ENCODE measurements at places on chromosomes 5 and 9.

GRCh38 chr5:122073018-122073417 lies 5.0 kb downstream of the LOX start:
- no peak for DNase-seq

- no peak for DNase-seq
Observed at GRCh38 chr9:6907772-6908381, 150.1 kb downstream of the KDM4C start.

GRCh38 chr9:95116808-95117204 lies 200.7 kb downstream of the FANCC start:
- DNase-seq, result no peak

- DNase-seq, result peak; percentile 65
Observed at GRCh38 chr5:56814963-56815657, at the start of gene MAP3K1. Gene MAP3K1 (plus strand): TSS chr5:56815549. CDS start chr5:56815574, 25 bp downstream.

DNA sequence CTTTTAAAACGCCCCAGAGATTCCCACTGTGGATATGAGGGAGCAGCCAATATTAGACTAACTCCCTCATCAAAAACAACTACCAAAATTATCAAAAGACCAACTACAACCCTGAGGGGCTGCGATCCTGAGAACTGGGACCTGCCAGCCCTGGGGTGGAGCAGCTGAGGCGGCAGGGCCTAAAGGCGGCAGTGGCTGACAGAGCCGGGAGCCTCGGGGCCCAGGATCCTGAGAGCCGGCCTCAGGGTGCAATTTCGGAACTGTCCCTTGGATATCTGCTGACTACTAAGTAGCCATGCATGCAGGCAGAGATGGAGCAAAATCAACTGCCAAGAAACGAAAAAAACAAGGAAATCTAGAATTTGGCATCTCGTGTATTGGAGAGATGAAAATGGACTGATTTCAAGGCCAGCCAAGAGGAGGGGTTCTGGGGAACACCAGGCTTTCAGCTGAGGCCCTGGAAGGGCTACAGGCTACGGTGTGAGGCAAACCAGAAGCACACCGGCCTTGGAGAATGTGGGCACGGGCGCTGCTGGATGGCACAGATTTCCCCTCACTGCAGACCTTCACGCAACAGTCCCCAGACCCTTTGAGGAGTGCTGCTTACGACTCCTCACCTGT lies 63.6 kb upstream of the UBAC1 start:
- DNase-seq, result no peak

GRCh38 chr5:156615901-156616300 lies 234.2 kb upstream of the PPP1R2B start:
- DNase-seq, result no peak

- DNase-seq, result no peak
Observed at GRCh38 chr5:1391691-1392090, 46.8 kb upstream of the CLPTM1L start.

DNA sequence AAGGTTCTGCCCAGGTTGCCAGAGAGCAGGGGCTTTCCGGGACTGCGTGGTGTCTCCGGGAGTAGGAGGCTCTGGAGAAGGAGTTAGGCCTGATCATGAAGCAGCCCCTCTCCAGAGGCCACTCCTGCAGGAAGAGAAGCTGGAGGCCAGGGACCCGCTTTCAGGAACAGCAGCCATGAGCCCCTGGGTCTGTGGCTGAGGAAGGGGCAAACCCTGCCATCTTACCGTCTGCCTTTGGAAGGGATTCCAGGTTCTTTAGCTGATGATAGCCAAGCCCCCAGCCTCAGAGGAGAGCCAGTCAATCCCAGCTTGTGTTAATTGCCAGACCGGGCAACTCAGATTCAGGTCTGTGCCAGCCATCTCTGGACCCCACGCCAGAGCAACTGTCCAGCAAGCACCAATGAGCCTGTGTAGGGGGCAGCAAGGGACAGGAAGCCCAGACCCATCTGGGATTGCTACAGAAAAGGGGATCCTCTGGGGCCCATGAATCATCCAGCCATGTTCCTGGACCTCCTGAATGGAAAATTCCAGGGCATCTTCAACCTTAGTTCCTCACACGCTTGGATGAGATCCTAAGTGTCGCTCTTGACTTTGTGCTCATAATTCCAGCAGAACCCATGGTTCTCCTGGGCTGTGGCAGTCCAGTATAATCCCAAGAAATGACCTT lies 42.7 kb upstream of the MVB12B start:
- DNase-seq, result no peak

GRCh38 chr9:92634712-92635605 lies 35.0 kb downstream of the IPPK start:
- DNase-seq, result peak; percentile 19

DNA sequence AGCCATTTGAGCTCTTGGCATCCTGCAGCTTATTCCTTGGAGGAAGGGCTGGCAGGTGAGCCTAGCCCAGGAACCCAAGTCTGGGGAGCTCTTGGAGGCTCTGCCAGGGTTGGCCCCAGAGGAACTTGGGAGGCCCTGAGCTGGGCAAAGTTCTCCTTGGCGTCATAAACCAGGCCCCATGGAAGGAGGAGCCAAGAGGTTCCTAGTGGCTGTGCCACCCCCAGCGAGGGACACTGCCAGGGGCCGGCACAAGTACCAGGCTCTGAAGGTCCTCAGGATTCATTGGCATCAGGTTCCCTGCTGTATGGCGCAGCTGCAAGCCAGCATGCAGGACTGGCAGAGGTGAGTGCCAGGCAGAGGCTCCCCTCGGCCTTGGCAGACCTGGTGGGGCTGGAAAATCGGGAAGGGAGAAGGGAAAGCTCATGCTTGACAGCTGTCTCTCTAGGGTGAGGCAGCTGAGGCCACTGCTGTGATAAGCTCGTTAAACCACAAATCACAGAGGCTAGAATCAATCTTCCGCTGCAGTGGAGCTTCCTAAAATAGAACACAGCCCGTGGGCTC lies 54.6 kb upstream of the SYNPO start:
- no peak for DNase-seq

- DNase-seq, result no peak
Observed at GRCh38 chr5:135814316-135814715, 20.1 kb upstream of the SLC25A48 start.

GRCh38 chr5:59782856-59783255 lies 110.7 kb downstream of the PDE4D start:
- no peak for DNase-seq
